ENCODE measurements at places on chromosomes 1 and 21. TPM values are rescaled to one million over a fixed set of nuclear protein-coding genes. Genes with fewer than 3 reads are reported as not detected.

SLC25A34 gene
- 1.6 TPM for total RNA-seq

RAD54L gene
- total RNA-seq = 49.0 TPM

KRTAP19-2 gene
- total RNA-seq = not detected

FCRL2 gene
- total RNA-seq = not detected

DNA sequence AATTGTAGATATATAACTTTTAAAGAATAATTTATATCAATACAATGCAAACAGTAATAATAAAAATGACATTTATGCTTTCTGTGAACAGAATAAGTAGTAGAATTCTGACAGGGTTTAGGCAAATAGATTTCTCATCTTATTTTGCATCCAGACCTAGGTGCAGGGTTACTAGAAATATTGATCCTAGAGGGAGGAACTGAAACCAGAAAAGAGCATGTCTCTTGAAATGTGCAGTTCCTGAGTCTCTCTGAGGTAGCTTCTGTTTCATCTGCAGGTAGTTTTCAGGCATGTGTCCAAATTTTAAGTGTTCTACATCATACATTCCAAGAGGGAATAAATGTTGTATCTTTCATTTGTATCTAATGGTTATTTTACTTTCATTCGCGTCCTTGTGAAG is 631.9 kb upstream of the ADGRL4 start:
- no peaks in the 10 kb centered on the region for H3K36me3 ChIP-seq
- no peaks in the 10 kb centered on the region for H3K27me3 ChIP-seq
- H3K4me1 ChIP-seq = no peaks in the 10 kb centered on the region

- H3K27me3 ChIP-seq = no peaks in the 10 kb centered on the region
- H3K4me3 ChIP-seq = no peak overlapping the region
- H3K4me1 ChIP-seq = peaks cover 12% of the 10 kb centered on the region
- DNase-seq = no peak
- H3K36me3 ChIP-seq = peaks cover 9% of the 10 kb centered on the region
Measured at GRCh38 chr1:5988596-5989285, 3.5 kb downstream of the NPHP4 start.

- DNase-seq = no peak
- no peaks in the 10 kb centered on the region for H3K36me3 ChIP-seq
Measured at GRCh38 chr1:156684227-156684782, 7.1 kb upstream of the NES start.

DNA sequence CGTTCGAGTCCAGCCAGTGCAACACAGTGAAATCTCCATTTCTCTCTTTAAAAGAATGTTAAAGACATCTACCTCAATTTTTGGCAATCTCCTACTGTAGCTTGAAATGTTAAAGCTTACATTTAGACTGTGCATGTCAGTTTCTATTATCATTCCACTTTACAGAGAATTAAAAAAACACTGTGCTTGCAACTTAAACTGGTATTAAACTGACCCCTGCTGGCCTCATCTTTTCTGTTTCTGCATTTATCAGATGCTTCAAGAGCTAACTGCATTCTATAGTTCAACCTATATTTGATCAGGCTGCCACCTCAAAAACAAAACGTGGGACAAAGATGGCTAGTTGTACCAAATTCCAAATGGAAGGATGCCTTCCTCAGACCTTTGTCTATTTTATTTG is 226.5 kb downstream of the SMYD3 start:
- no peaks in the 10 kb centered on the region for H3K36me3 ChIP-seq
- peaks cover 3% of the 10 kb centered on the region for H3K4me1 ChIP-seq
- no peak overlapping the region for H3K27ac ChIP-seq
- H3K4me3 ChIP-seq = no peak overlapping the region

All from activated T-helper 2 cell treated with anti-CD3 and anti-CD28 coated beads, Interferon-gamma antibody, Interleukin-2, Interleukin-4, amounts not matched to agents 10 μg/mL and 5 μg/mL and 100 μg/mL, durations not matched to agents 14 hours and 24 hours and 36 hours (primary cell).